Osteoblast (primary cell): ENCODE measurements at places on chromosomes 5 and 9. TPM values are rescaled to one million over a fixed set of nuclear protein-coding genes. Genes with fewer than 3 reads are reported as not detected.
A peak's percentile ranks its signal among the peaks of the same experiment; 100 is the strongest.

The PLAC8L1 gene
- total RNA-seq = not detected in 2 replicates

The NSG2 gene
- not detected in 2 replicates for total RNA-seq

The WDR38 gene
- not detected in 2 replicates for total RNA-seq

- DNase-seq = peak; percentile 73
Measured at GRCh38 chr9:113715086-113715485, 161.0 kb upstream of the ZNF618 start.

DNA sequence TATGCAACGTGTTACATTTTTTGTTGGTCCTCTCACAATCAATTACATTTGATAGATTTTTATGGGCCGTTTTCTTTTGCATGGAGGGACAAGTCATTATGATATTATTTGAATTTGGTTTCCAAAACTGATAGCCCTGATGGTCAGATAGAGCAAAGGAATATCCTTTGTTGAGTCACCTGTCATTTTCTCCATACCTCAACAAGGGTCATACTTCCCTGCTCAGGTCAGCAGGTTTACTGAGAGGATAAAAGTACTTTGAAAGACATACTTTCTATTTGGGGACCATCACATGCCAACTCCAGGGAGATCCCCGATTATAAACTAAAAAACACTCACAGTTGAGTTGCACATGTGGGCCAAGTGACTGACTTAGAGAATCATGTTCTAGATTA lies 132.9 kb downstream of the SUSD1 start:
- DNase-seq = no peak
